ENCODE measurements at places on chromosomes 12 and 14. TPM values are rescaled to one million over a fixed set of nuclear protein-coding genes. Genes with fewer than 3 reads are reported as not detected.

The C1RL gene
- total RNA-seq, result 64.6 TPM

The OR6C2 gene
- total RNA-seq, result not detected

The PPP4R4 gene
- 2.6 TPM for total RNA-seq

DNA sequence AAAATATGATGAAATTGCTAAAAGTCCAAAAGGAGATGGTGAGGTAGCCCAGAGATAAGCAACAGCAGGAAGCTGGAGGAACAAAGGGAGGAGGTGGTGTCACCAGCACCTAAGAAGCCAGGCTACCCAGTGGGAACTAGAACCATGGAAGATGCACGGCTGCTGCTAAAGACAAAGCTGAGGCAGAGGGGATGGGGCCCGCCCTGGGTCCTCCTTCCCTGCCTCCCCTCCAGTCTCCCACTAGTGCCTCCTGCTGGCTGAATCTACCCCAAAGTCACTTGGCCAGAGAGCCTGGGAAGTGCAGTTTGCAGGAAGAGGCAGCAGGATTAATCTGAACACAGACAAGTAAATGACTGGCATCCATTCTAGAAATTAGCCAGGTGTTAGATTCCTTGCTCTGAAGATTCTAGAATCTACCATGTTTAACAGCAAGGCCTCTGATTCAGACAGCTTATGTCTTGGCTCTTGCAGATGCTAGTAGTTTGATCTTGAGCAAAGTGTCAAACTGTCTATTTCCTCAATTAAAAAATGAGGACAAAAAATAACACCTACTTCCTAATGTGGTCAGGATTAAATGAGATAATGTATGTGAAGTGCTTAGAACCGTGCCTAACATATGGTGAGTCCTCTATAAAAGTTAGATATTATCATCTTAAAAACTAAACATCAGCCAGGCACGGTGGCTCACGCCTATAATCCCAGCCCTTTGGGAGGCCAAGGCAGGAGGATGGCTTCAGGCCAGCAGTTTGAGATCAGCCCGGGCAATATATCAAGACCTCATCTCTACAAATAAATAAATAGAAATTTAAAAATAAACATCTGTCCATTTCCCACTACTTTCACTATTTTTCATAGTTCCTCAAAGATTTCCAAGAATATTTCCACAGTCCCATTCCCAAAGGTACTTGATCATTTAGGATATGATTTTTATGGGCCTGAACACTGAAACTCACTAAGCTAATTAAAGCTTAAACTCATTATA lies 5.8 kb upstream of the LRP10 start:
- H3K36me3 ChIP-seq, result no peaks in the 10 kb centered on the region
- DNase-seq, result no peak
- H3K27ac ChIP-seq, result no peak overlapping the region
- H3K4me1 ChIP-seq, result peaks cover 8% of the 10 kb centered on the region
- no peak overlapping the region for H3K4me3 ChIP-seq

DNA sequence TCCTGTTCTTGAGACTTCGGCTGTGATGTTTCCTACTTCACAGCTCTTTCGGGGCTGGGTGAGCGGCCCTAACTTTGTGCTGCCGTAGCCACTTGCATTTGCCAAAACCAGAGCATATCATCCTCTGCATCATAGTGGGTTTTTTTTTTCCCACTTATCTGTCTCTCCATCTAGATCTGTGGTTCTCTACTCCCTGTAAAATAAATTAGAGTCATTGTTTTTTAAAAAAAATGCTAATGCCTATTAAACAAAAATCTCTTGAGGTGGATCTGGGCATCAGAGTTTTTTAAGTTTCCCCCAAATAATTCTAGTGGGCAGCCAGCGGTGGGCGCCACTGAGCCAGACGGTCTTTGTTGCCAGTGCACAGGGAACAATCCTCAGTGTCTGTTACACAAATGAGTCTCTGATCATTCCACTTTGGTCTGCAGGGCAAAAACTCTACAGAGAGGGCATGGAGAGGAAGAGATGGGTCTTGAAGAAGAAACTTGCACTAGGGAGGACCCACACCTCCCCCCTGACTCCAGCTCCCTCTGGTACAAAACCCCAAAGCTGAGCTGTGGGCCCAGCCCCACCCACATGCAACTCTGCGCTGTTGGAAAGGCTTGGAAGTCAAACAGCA lies 62.4 kb upstream of the BCL2L14 start:
- H3K4me3 ChIP-seq, result no peak overlapping the region
- H3K36me3 ChIP-seq, result no peaks in the 10 kb centered on the region
- H3K27me3 ChIP-seq, result no peaks in the 10 kb centered on the region

- no peaks in the 10 kb centered on the region for H3K36me3 ChIP-seq
- no peak overlapping the region for H3K4me3 ChIP-seq
- H3K4me1 ChIP-seq, result no peaks in the 10 kb centered on the region
- no peaks in the 10 kb centered on the region for H3K27me3 ChIP-seq
- H3K27ac ChIP-seq, result no peak overlapping the region
Observed at GRCh38 chr14:86022031-86022629, 492.2 kb downstream of the FLRT2 start.

- no peaks in the 10 kb centered on the region for H3K27me3 ChIP-seq
- H3K4me3 ChIP-seq, result no peak overlapping the region
- no peaks in the 10 kb centered on the region for H3K4me1 ChIP-seq
- H3K27ac ChIP-seq, result no peak overlapping the region
Observed at GRCh38 chr14:54778618-54779345, 123.8 kb downstream of the GCH1 start.

GRCh38 chr14:36521598-36522345 lies 1.7 kb upstream of the NKX2-1 start:
- no peaks in the 10 kb centered on the region for H3K36me3 ChIP-seq
- DNase-seq, result no peak
- H3K27me3 ChIP-seq, result no peaks in the 10 kb centered on the region
- H3K27ac ChIP-seq, result no peak overlapping the region
- H3K4me3 ChIP-seq, result no peak overlapping the region

- H3K36me3 ChIP-seq, result no peaks in the 10 kb centered on the region
- H3K4me3 ChIP-seq, result no peak overlapping the region
- H3K4me1 ChIP-seq, result peaks cover 47% of the 10 kb centered on the region
Observed at GRCh38 chr12:116164250-116165035, 113.0 kb downstream of the MED13L start.
